Ureter (tissue), 1 donor: ENCODE measurements at places on chromosomes 4 and X. TPM values are rescaled to one million over a fixed set of nuclear protein-coding genes. Genes with fewer than 3 reads are reported as not detected.

ASIC5 gene
- total RNA-seq: not detected

POU3F4 gene
- total RNA-seq: not detected

CLGN gene
- 1.1 TPM for total RNA-seq

ELMOD2 gene
- 29.5 TPM for total RNA-seq

DNA sequence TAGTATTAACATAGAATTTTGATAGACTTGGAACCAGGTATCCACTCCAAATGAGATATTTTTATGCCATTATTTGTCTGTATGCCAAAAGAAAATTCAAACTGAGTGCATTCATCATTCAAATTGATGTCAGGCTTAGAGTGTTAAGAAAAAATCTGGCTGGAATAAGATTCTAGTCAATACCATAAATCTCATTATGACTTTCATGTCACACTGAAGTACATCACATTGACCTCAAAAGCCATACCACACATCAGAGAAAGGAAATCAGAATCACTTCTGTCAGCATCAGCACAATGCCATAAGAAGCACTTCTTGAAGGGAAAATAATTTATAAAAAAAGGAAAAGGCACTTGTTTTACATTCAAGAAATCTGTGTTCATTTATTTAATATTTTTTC, 119.0 kb upstream of the BMP3 start:
- no peak for DNase-seq

DNA sequence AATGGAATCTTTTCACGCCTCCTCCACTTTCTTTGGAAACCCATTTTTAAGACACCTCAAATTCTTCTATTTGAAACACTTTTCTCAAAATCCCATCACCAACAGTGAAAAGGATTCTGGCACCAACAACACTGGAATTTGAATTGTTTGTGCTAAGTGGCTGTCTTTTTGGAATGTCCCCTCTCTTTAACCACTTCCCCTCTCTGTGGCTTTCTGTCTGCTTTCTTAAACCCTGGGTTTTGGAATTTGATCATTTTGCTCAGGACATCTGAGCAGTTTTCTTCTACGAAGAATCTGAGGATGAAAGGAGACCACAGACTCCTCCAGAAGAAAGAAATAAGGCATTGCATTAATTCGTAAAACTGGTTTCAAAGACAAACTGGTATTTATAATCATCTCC, 89.0 kb downstream of the MXRA5 start:
- DNase-seq: no peak

GRCh38 chr4:89338206-89338605, 30.6 kb upstream of the GPRIN3 start:
- no peak for DNase-seq

DNA sequence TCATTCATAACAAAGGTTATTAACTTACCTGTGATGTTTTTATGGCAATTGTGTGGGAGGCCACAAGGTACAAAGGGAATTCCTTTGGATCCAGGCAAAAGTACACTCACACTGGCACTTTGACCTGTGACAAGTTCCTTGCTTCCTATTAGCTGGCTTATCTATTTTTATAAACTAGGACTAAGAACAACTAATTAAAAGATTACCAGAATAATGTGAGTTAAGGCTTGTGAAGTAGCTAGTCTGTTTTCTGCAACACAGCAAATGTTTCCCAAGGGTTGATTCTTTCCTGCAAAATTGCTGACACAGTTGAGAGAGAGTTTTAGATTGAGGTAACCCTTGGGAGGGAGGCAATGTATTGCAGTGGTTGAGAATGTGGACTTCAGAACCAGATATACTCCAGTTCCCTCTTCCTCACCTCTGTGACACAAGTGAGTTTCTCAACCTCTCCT, 107.9 kb downstream of the CPEB2 start:
- DNase-seq: no peak

- DNase-seq: no peak
Measured at GRCh38 chr4:62627141-62627540, 1427.0 kb downstream of the ADGRL3 start.

GRCh38 chr4:150192986-150193385, 114.7 kb downstream of the DCLK2 start:
- no peak for DNase-seq

DNA sequence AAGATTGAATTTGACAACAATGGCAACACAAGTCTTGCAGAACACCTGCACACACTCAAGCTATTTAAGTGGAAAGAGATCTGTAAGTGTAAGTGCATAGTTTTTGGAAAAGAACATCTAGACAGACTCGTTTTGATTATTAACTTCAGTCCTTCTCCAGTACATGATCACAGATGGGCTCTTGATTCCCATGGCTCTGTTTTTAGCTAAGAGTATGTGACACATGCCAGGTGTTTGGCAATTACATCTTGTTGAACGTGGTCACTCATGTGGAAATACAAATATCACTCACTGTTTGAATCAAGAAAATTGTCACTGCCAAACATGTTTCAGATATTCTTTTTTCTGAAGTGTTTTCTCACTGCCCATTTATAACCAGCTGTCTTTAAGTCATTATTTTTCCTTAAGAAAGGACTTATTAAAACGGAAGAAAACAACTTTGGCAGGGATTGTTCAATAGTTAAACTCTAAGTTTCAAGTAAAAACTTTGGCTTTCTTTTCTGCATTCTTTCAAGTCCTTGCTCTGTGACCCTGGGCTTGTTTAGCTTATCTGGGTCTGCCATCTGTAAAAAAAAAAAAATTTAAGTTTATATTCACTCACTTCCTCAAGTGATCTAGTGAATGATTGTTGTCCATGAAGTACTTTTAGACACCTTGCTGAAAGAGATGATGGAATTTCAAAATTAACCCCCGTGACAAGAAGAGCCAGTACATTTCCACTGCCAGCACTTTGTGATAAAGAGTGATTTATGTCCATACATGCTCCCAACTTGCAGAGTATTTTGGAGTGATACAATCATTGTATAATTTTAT, 125.4 kb downstream of the ATXN3L start:
- DNase-seq: no peak

- no peak for DNase-seq
Measured at GRCh38 chr4:138680256-138680655, 335.3 kb upstream of the NOCT start.

- no peak for DNase-seq
Measured at GRCh38 chr4:72473434-72473900, 95.6 kb downstream of the ADAMTS3 start.
